Suppressor macrophage treated with lipopolysaccharide for 1 hour (primary cell): ENCODE measurements at places on chromosomes 6 and 20.

DNA sequence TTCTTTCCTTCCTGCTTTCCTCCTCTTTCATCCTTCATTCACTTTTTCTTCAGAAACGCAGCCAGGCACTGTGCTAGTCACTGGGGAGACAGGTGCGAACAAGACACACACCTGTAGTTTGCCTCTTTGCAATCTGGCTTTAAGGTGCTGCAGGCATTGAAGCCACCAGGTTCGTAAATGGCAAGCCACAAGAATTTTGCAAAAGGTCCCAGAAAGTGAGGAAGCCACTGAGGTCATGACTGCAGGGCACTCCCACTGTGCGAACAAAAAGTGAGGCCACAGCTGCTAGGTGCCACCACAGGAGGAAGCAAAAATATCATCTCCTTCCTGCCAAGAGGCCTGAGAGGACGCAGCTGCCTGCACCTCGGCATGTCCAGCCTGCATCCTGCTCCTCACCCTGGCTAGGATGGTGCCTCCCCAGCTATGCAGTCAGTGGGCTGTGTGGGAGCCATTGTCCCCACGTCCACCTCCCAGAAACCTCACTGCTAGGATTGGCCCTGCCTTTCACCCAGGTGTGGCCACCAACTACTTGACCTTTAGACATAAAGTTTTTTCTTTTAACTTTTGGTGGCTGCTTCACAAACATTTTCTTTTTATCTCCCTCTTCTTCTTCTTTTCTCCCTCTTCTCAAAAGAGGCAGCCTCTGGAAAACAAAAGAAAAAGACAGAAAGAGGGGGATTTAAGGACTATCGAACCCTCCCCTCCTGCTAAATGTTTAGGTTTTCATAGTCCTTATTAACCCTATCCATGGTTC is 230.8 kb downstream of the BCAS1 start:
- peak; percentile 45 for DNase-seq

DNA sequence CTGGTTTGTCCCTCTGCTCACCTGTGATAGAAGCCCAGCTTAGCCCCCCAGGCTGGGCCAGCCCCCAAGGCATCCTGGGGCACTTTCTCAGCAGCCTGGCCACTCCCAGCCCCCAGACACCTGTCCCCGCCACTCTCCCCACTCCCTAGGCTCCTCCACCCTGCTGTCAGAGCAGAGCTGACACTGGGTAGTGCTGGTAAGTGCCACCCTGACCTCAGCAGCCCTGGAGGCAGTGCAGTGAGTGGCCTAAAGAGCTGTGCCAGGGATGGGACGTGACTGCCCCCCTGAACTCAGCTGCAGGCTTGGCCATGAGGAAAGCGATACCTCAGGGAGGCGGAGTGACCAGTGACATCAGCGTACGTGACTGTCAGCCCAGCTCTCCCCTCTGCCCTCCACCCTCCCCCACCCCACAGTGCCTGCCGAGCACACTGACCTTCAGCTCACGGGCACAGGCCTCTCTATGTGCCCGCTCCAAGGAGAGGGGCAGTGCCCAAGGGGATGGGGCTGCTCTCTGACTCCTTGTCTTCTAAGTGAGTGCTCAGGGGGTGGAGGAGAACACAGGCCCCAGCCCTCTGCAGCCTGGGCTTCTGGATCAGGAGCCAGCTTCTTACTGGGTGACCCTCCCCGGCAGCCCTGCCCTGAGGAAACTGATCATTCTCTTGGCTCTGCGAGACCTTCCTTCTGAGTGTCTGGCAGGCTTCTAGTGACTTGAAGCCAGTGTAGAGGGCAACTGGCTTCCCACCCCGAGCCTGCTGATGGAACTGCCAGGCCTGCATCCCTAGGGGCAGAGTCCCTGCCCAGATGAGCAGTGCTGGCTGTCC is 172.7 kb downstream of the MRPL14 start:
- no peak for DNase-seq

DNA sequence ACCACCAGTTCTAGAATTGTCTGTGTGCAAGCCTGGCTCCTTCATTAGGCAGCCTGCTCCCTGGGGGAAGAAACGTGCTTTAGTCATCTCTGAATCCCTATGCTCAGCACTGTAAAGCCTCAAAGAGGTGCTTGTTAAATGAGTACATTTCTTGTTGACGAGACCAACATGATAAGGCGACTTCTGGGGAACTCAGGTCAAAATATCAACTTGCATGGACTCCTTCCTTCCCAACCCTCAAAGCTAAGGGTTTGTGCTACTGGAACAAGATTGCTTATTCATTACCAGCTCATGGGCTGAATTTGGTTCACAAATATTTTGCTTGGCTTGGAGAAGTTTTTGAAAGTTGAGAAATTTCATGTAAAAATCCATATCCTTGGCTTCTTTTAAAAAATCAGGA is 10.6 kb downstream of the KCNG1 start:
- DNase-seq, result no peak

- no peak for DNase-seq
Observed at GRCh38 chr6:1422290-1422689, 32.9 kb downstream of the FOXF2 start.

GRCh38 chr20:43583982-43584432 is 6.7 kb upstream of the IFT52 start:
- peak; percentile 46 for DNase-seq
